ENCODE measurements at places on chromosomes 1 and 21.

DNA sequence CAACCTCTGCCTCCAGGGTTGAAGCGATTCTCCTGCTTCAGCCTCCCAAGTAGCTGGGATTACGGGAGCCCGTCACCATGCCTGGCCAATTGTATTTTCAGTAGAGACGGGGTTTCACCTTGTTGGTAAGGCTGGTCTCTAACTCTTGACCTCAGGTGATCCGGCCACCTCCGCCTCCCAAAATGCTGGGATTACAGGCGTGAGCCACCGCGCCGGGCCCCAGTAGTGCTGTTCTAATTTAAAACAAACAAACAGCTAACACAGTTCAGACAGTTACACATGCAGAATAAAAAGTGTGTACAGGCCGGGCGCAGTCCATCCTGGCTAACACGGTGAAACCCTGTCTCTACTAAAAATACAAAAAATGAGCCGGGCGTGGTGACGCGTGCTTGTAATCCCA is 35.6 kb upstream of the OPRD1 start:
- DNase-seq: no peak

GRCh38 chr1:222543817-222544216 is 4.1 kb downstream of the HHIPL2 start:
- DNase-seq: no peak

- no peak for DNase-seq
These were observed 27.6 kb downstream of the C1orf216 start for GRCh38 chr1:35691080-35691479.

- DNase-seq: no peak
These were observed 47.8 kb upstream of the ARHGAP29 start for GRCh38 chr1:94285031-94285654.

DNA sequence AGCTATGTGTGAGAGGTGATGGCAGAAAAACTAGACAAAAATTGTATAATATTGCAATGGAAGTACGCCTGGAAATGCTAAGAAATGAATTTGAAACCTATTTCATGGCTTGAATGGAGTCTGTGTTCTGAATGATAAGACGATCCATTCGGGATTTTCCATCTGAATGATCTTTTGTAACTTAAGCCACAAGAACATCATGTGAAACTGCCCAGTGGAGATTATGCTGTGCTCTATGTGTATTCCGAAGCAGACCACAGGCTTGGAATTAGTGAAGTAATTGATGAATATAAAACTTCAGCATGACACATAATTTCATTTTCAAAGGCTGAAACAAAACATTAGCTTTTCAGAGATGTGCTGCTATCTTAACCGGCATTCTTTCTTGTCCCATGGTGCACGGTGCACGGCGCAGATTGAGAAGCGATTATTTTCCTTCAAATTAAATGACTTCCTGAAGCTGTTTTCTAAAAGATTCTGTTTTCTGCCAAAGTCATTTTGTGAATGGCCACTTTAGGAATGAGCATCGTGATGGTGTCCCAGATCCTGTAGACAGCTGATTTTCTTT is 652.9 kb downstream of the PLA2G4A start:
- no peak for DNase-seq

GRCh38 chr1:58084266-58084665 is 462.3 kb downstream of the OMA1 start:
- DNase-seq: no peak

DNA sequence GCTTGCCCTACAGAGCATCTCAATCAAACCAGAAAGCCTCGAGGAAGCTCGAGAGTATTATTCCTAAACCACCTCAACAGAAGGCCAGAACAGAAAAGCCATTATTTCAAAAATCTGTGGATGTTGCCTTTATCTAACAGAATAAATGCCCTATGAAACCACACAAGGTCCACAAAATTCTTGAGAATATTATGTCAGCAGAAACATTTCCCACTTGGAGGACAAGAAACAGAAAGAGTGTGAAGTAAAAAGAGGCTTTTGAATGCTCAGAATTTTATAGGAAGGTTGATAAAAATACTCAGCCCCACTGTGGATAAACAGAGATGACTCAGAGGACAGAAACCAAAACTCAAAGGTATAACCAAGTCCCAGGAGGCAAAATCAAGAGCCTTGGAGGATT is 146.4 kb upstream of the LRRC7 start:
- no peak for DNase-seq

- no peak for DNase-seq
These were observed 36.3 kb upstream of the RWDD3 start for GRCh38 chr1:95197616-95198252.

DNA sequence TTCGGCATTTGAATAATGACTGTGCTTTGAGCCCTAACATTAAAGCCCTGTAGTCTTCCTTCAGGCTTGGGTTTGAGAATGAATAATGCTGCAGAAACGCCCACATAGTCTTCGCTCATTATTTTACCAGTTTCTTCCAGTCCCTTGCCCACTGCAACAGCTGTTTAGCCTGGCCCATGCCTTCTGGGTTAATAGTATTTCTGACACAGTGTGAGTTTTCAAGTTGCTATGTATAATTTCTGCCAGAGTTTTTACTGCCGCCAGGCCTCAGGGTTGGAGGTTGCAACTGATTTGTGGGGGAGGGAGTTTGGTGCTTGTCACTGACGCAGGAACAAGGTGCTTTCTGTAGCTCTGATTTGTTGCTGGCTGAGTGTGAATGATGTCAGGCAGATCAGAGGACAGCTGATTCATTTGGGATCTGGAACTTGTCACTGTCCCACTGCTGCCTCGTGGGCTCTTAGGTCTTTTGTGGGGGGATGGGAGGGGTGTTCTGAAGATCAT is 109.8 kb downstream of the MAST2 start:
- DNase-seq: no peak

DNA sequence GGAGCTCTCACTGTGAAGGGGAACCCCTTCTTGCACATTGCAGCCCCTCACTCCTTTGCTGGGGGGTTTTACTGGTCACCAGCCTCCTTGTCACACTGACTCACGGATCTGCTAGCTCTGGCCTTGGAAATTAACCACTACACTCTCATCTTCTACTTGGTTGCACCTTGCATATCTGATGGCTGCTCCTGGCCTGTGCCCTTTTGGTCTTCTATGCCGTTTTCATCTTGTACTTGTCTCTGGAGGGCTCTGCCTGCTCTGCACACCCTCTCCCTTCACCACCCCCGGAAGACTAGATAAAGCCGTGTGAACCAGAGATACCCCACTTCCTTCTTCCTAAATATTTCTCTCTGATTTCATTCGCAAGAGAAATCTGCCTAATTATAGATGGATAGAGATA is 44.6 kb downstream of the CD247 start:
- DNase-seq: no peak

DNA sequence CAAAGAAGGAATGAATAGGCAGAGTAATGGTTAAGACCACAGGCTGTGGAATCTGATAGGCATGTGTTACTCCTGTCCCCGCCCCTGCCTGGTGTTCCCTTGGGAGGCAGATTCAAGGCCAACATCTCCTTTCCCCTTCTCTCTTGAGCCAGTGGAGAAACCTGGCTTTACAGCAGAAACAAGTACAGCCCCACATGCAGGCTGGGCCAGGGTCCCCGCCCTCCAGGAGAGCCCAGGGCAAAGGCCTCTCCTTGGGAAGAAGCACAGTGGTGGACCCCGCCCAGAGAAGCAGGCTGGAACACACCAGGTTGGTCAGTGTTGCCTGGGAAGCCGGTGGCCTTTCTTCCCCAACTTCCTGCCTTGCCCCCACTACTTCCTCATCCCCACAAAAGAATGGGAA is 6.8 kb downstream of the C1orf167 start:
- no peak for DNase-seq

DNA sequence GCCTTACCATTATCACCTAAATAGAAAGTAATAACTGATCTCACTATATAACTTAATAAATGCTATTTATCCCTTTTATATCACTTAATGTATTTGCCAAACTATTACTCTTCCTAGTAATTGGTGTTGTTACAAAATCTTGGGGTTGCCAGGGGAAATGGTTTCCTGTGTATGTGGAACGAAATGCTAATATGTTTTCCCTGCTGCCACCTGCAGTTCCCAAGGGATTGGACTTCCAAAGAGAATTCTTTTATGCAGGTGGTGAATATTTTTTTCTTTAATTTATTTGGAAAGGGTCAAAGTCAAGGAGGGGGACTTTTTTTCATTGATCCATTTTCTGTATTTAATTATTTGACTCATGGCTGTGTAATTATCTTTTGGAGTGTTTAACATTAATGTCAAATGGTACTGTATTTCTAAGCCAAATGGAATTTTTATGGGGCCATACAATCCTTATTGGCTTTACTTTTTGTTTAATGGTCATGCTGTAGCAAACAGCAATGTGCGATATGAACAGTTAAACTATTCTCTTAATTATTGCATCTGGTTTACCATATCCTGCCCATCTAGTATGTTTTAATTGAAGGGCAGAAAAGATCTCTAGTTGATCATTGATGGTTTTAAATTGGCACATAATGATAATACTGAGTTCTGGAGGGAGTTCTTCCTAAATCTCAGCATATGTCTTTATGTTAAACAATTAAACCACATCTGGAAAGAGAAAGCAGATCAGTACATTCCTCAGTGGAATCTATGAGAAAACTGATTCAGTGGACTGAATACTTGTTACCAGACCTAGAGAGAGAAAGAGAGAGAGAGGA is 486.3 kb downstream of the TTLL7 start:
- DNase-seq: no peak

DNA sequence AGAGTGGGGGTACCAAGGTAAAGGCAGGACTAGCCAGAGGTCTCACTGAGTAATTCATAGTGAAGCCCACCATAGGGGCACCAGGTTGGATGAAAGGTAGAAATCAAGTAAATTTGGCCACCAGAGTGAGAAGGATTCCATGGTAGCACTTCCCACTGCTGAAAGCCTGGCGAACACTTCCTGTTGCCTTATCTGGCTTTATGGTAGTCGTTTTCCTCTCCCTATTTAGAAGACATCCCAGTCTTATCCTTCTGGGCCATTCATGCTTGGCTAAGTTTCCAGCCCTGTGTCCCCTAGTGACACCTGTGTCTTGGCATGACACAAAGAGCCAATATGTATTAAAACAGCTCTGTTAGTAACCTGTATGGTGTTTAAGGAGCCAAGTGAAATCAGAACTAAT is 74.3 kb upstream of the SIPA1L2 start:
- no peak for DNase-seq

DNA sequence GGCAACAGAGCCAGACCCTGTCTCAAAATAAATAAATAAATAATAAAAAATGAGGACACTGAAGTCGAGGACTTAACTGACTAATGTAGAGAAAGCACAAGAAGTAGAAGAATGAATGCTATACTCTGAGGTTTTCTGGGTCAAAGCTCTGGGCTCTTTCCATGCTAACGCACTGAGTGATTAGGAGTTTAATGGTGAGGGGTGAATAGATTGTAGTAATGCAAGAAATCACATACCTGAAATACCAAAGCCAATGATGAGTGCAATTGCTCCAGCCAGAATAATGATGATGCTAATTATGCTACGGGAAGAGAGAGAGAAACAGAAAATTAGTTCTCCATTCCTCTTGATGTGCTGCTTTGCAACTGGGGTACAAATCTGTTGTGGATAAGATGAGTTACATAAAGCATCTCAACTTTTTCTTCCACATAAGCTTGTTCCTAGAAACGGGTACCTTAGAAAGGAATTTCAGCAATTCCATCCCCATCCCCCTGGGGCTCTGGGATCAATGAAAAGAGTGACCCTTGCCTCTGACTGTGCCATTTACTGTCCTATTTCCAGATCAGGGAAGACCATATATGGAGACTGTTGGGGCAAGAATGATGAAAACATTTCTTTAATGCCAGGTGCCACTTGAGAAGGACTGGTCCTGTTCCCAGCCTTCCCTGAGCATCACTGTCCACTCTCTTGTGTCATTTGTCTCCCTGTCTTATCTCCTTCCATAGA is 40.7 kb downstream of the VTCN1 start:
- DNase-seq: no peak

DNA sequence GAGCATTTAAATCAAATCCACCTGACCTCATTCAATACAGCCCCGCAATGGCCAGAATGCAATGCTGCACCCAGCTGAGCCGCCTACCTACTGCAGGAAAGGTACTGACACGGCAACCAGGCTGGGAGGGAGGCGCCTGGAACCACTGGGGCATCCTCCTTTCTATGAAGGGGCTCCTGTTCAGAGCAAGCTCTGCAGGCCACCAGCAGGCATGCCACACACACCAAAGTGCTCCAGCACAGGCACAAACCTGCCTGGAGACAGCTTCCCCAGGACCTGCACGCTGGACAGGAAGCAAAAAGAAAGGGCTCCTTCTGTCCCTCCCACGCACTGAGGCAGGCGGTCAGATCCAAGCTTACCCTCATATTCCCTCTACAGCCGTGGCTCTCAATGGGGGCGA is 21.2 kb downstream of the CTNNBIP1 start:
- DNase-seq: no peak

- DNase-seq: no peak
These were observed 774 bp downstream of the SLC2A7 start for GRCh38 chr1:9025449-9025848.

GRCh38 chr1:29286194-29286767 is 50.0 kb downstream of the PTPRU start:
- DNase-seq: no peak

GRCh38 chr1:109884242-109884891 is 26.3 kb upstream of the CSF1 start:
- DNase-seq: no peak

DNA sequence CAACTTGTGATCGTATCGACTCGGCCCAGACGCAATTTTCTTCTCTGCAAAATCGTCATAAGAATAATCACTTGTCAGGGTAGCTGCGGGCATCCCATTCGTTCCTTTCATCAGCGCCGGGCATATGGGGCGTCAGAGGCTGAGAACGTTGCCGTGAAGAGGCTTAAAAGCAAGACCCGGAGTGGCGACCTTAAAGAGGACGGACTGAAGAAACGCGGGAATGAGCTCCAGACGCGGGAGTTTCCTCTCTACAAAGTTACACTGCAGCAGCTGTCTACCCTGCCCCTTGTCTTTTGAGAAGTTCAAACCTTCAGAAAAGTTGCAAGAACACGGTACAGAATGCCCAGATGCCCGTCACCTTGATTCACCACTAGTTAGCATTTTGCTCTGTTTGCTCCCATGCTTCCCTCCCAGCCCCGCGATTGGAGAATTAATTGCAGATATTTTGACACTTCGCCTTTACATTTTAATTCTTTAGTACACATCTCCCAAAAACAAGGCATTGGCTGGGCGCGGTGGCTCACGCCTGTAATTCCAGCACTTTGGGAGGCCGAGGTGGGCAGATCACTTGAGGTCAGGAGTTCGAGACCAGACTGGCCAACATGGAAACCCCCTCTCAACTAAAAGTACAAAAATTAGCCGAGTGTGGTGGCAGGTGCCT is 967 bp downstream of the CENPS start:
- peak; percentile 44 for DNase-seq

- peak; percentile 74 for DNase-seq
These were observed 6.2 kb downstream of the S100A7A start for GRCh38 chr1:153422450-153423068.

DNA sequence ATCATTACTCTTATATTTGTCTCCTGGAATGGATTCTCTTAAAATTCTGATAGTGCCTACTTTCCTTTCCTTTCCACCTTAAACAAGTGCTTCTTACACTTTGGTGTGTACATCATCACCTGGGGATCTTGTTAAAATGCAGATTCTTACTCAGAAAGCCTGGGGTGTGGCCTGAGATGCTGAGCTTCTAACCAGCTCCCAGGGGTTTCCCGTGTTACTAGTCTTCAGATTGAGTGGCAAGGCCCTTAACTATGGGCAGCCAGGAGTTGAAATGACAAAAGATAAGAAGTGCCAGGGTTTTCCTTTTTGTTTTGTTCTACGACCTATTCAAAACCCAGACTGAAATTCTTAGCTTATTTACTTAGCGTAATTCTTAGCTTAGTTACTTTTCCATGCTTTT is 159.2 kb downstream of the HFM1 start:
- no peak for DNase-seq

- no peak for DNase-seq
These were observed 117.9 kb downstream of the DMRTB1 start for GRCh38 chr1:53576866-53577760.
